ENCODE measurements at places on chromosomes 3 and 15.

- DNase-seq, result no peak
These were observed 1.4 kb downstream of the CIB2 start for GRCh38 chr15:78129751-78130287.

DNA sequence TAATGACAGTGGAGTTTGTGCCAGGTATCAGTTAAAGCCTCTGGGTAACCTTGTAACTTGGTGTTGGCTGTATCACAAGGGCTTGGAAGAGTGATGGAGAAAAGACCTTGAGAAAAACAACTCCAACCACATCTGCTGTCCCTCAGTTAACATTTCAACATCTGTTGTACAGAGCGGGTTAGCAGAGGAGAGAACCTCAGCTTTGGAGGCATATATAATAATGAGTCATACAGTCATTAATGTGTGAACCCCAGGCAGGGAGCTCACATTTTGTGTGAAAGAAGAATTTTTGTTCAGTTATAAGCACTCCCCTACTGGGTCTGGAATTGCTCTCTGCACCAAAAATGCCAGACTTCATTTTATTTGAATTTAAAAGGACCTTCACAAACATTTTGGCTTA is 439.5 kb downstream of the PDCD6IP start:
- no peak for DNase-seq

DNA sequence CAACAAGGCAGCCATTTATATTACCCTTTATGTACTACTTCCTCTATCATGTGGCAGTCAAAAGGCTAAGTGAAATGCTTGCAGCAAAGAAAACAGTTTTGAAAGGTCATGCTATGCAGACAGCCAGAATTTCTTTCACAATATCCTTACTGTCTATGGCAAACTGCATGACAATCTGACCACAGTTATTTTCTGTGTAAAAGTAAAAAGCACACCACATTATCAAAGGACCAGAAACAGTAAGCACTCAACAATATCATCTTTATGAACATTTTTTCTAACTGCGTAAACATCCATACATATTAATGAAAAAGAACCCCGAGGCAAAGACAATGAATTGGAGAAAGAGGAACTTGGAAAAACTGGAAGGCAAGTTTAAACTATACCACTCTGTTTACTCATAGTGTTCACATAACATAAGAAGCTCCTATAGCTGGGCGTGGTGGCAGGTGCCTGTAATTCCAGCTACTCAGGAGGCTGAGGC is 47.9 kb downstream of the PIK3CB start:
- no peak for DNase-seq

DNA sequence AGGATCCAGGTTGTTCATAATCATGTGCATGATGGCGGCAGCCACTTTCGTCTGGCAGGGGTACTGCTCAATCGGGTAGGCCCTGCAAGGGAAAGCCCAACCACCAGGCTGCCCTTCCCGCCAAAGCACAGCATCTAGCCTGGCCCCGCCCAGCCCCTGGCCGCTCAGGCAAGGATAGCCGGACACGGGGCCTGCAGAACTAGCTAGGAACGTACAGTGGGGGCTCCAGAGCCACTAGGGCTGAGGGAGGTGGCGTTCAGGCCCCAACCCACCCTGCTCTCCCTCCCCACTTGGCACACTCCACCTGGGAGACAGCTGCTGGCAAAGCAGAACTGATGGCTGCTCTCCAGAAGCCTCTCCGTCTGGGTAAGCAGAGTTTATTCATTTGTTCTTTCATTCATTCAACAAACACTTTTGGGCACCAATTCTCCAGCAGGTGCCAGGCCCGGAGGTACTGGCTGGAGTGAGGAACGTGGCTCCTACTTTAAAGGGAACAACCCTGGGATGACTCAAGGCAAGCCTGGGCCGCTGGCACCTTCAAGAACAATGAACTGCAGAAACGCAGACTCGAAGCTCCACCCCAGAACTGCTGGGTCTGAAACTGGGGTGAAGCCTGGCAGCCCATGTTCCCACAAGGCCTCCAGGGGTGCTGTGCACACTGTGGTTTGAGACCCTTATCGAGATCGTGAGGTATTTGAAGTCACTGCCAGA is 7.8 kb downstream of the UROC1 start:
- DNase-seq, result no peak

Data from stimulated activated CD4-positive, alpha-beta T cell treated with anti-CD3 and anti-CD28 coated beads, Interleukin-2, amount 100 ng/mL, for 24 hours (primary cell).